ENCODE measurements at places on chromosomes 5 and 9.

- no peak for DNase-seq
These were observed 45.6 kb upstream of the SLC44A1 start for GRCh38 chr9:105198865-105199264.

DNA sequence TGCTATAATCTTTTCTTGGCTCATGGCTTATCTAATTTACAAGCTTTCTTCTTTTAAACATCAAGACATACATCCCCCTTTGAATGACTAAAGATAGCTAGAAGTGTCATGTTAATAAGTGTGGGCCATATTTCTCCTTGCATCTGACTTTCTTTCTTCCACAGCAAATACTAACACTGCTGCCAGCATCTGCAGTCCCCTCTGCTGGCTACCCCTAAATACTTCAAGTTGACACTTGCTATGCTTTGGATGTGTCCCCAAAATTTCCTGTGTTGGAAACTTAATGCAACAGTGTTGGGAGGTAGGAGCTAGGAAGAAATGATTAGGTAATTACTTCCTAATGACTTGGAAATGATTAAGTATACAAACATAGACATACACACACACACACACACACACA lies 459.0 kb upstream of the ST8SIA4 start:
- no peak for DNase-seq

DNA sequence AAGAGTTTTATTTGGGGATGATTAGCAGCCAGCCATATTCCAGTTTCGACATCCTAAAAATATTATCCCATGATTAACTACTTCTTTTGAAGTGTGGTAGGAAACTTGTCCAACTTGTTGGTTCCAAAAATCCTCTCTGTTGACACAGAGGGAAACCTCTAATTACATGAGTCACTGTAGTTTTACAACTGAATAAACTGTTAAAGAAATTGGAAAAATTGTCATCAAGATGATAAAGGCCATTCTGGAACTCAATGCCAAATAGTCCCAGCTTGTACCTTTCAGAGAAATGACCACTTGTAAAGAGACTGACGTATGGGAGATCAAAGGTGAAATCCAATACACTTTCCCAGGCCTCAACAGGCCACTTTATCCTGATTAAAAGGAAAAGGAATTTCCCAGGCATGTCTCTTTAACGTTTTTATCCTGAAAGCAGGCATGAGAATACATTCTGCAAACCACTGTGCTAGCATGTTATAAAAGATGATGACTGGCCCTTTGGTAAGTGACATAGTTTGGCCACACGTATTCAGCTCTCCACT lies 261.6 kb downstream of the GLIS3 start:
- no peak for DNase-seq

DNA sequence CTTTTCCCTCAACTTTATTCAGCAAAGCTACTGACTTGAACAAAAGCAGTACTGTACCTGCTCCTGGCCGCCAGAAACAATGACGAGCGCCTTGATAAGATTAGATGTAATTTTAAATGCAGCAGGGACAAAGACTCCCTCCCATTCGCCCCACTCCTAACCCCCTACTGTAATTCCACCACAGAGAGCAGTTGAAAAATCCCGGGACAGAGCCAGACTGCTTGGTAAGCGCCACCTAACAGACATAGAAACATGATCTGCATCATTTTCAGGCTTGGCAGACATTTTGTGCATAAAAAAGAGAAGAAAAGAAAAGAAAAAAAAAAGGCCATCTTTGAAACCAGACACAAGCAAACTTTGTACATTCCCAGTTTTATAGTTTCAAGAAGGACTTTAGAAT lies 81.9 kb downstream of the ISL1 start:
- DNase-seq: no peak

DNA sequence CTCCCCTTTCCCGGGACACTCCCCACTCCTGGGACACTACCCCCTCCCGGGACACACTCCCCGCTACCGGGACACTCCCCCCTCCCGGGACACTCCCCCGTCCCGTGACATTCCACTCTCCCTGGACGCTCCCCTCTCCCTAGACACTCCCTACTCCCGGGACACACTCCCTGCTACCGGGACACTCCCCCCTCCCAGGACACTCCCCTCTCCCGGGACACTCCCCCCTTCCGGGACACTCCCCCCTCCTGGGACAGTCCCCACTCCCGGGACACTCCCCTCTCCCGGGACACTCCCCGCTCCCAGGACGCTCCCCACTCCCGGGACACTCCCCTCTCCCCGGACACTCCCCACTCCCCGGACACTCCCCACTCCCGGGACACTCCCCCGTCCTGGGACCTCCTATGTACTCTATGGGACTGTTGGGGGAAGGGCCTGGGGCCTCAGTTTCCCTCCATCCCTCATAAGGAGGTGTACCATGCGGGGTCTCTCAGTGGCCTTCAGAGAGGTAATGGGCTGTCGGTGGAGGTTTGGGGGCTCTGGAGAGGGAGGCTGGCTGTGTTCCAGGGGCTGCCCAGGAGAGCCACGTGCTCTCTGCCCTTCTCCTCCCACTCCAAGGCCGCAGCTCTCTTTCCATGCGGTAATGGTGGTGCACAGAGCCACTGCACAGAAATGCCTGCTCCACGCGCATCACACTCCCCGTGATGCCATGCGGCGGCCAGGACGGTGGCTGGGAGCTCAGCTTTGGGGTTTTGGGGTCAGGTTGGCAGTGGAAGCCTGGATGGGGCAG lies 96.2 kb downstream of the RXRA start:
- no peak for DNase-seq

DNA sequence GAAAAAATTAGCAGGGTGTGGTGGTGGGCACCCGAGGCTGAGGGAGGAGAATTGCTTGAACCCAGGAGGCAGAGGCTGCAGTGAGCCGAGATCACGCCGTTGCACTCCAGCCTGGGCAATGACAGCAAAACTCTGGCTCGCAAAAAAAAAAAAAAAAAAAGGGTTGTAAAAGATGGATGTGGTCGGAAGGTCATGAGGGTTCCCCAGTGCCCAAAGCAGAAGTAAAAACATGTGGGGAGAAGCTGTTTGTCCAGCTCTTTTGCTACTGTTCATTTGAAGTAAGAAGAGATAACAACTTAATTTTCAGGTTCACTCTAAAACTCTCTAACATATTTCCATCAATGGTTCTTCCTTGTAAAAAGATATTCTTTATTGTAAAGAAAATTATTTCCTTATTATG lies 57.1 kb upstream of the GOLPH3 start:
- no peak for DNase-seq

DNA sequence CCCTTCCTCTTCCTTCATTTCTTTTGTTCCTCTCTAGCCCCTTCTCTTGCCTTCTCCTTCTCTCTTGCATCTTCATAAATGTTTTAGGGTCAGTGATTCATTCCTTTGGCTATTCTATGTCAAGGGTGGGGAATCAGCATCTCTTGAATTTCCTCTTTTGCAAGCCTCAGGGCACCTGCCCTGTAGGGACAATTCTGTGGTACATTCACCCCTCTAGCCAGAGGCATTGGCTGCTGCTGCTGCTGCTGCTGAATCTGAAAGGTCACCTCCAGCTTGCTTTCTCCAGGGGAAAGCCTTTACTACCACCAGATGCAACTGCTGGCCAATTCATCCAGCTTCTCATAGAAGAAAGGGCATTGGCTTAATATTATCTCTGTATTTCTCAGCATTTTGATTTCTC lies 87.3 kb downstream of the INSYN2B start:
- no peak for DNase-seq

GRCh38 chr5:52491071-52491787 lies 296.5 kb upstream of the ITGA1 start:
- DNase-seq: no peak

DNA sequence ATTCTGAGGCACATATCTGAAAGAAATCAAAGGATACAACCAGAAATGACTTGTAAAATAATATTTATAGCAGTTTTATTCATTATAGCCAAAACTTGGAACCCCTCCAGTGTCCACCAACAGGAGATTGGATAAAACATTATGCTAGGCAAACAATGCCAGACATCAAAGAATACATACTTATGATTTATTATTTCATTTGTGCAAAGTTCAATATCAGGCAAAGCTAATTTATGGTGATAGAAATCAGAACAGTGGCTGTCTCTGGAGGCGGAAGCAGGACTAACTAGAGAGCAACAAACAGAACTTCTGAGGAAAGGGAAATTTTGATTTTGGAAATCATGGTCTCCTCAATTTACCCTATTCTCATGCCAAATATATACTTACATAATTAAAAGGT lies 193.1 kb downstream of the ICE1 start:
- DNase-seq: no peak

DNA sequence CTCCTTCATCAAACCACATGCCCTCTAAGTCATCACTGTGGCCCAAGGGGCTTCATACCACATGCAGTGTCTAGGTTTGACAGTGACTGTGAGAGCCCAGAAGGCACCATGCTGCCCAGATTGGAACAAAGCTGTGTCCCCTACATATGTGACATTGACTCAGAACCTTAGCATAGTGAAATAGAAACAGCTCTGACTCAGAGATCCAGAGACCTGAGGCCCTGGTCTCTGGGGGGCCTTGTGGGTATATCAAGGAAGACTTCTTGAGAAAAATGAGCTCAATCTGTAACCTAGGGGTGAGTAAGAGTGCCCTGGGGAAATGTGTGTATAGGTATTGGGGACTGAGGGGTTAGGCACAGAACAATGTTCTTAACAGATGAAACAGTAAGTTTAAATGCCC lies 7.1 kb upstream of the ENTREP1 start:
- no peak for DNase-seq

GRCh38 chr9:112075009-112075378 lies 100.1 kb downstream of the SUSD1 start:
- DNase-seq: no peak

DNA sequence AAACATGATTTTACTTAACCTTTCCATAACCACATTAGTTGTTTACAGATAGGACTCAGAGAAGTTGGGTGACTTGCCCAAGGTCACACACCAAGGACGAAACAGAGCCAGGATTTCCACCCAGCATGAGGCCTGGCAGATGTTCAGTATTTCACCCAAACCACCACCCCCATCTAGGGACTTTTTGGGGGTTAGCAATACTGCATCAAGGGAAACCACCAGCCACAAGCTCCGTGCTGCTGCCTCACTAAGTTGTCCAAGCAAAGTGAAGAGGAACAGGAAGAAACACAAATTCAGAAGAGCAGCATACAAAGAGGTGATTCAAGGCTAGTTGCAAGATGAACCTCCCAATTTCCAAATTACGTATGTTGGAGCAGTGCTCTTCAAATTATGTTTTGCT lies 219.6 kb upstream of the RORB start:
- DNase-seq: no peak

DNA sequence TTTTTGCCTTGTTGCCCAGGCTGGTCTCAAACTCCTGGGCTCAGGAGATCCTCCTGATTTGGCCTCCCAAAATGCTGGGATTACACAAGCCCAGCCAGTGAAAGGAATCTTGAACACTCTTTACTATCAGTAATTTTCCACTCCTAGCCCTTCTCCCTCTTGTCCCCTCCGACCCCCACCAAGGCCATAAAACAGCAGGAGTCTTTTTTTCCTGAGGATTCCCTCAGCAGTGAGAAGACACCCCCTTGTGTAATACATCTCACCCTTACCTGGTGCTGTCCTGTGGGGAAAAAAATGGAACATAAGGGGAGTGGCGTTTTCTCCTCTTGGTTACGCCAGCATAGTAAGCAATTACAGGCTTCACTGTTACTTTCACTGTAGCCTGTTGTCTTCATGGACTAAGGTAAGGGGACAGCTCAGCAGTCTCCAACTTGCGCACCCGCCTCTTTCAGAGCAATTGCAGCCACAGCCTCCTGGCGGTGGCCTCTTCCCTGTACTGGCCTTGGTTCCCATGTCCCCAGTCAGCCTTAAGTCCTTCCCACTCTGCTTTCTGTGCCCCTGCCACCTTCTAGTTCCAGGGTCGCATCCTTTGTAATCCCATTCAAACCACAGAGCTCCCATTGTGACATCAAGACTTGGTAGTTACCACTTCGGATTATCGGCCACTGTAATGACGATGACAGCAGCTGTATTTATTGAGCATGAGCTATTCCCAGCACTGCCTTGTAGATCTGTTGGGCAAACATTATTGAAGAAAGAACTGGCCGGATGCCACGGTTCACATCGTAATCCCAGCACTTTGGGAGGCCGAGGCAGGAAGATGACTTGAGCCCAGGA lies 10.0 kb downstream of the NAIF1 start:
- DNase-seq: no peak

DNA sequence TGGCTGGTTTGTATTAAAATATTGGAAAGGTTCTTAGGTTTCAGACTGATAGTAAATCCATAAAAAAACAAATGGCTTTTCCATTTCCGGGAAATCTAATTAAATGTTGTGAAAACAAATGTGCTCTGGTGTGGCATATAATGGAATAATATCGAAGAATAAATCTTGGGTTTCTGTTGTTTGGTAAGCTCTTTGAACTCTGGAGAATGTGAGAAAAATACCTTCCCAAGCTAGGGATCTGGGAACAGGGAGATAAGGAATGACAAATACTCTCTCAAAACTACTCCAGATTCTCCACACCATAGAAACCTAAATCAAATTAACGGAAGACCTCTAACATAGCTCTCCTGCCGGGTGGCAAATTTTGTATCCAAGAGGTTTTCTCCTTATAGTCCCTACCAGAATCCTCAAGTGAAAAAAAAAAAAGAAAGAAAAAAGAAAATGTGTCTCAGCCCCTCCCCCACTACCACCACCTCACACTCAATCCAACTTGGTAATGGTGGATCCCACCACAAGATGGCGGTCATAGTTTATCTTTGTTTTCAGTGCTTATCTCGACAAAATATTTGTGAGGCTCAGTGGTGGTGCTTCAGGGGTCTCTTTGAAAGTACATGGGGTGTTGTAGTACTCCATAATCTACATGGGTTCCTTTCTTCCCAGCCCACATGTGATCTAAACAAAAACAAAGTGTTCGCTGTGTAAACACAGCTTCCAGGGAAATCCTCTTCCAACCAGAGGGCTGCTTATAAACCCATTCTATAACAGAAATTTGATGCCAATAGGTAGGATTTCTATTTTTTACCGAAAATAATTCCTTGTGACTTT lies 54.5 kb upstream of the FST start:
- DNase-seq: no peak

DNA sequence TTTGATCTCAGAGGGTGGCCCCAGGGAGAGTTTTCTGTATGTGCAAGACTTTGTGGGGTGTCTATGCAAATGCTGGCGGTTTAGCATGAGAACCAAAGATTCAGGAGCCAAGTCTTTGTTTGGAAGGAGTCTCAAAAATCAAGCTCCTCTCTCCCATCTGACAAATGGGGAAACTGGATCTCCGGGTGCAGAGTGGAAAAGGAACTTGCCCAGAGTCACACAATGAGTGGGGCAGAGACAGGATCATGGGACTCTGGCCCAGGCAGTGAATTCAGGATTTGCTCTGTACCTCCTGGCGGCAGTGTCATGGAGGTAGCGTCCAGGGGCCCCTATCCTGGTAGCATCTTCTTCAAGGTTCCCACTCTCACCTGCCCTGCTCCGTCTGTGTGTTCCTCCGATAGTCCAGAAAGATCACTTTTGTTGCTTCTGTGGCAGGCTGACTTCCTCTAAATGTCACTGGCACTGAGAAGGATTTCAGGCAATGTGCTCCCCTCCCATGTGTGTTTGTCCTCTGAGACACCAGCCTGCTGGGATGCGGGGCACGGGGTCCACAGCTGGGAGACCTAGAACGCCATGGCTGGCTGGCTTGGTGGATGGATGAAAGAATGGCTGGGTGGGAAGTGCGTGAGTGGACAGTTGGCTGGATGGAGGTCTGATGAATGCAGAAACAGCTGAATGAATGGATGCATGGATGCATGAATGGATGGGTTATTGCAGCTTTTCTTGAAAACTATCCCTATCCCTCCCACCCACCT lies 3.6 kb downstream of the CCL19 start:
- no peak for DNase-seq

Data from stimulated activated CD8-positive, alpha-beta memory T cell treated with anti-CD3 and anti-CD28 coated beads, Interleukin-7, amount 100 ng/mL, for 4 hours (primary cell).